ENCODE measurements at places on chromosomes 1 and 21.

DNA sequence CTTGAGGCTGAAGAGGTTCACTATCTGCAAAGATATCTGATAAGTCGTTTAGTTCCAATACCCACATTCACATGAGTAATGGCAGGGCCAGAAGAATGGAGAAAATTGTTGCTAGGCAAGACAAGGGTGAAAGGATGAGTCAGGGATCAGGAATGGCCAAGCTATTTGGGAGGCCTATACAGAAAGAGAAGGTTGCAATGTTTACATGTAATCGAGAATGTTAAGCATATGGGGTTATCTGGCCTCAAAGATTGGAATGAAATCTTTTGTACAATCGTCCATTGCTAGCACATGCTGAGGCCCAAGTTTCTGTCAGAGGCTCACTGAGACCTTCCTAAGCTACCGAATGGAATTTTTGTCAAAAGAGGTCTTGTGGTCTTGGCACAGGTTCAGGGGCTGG lies 299.9 kb upstream of the PLD5 start:
- DNase-seq = no peak

GRCh38 chr1:51962486-51963356 lies 27.8 kb downstream of the RAB3B start:
- DNase-seq = no peak

GRCh38 chr21:33734291-33734690 lies 92.0 kb downstream of the ITSN1 start:
- no peak for DNase-seq

GRCh38 chr1:208025031-208025430 lies 114.1 kb upstream of the CD34 start:
- DNase-seq = no peak

- DNase-seq = no peak
Measured at GRCh38 chr1:6053206-6053546, 7.5 kb downstream of the KCNAB2 start.

DNA sequence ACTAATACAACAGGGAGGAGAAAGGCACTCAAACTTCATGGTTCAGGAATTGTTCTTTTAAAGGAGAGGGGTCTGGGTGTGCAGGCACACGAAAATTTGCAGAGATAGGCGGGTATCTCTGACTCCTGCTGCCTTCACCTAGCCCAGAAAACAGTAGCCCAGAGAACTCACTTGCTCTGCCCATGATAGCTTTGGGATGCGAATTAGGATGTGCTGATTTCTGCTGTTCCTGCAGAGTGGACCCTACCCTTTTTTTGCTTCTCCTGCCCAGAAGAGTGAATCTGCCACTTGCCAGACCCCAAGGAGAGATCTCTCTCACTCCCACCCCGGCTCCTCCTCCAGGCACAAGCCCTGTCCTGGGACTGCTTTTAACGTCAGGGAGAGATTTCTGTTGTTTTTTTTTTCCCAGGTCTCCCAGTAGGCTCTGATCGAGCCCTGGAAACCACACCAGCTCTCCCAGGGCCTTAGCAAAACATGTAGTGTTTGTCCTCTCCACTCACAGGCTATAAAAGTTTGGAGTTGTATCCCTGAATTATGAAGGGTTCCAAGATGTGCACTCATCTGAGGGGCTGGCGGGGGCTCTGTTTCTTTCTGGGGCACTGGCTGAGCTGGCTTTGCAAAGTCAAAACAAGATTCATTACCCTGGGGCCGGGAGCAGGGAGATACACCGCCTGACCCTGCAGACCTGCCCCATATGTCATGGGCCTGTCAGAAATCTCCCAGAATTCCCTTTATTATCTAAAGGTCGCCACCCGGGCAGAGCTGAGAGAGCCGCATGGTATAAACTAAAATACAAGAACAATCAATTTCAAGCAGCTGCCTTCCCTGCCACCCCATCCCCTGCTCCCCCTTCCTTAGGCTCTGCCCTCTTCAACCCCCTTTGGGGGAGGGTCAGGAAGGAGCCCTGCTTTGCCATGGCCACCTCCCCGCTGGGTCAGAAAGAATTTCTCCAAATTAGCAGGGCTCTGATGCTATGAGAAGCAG lies 17.9 kb downstream of the PLXNA2 start:
- no peak for DNase-seq

DNA sequence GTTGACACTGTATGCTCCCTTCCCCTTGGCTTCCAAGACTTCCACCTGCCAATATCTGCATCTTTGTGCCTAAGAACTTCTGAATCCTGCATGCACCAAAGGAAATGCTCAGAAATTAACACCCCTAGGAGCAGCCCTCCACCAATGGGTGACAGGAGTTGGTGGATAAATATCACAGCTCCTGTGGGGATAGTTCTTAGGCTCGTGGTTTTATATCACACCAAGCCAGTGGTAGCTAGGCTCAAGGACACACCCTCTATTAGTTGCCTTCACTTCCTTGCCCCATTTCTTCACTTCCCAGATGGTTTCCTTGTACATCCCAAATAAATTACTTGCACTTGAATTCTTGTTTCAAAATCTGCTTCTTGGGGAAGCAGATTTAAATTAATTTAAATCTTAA lies 16.9 kb upstream of the CDC14A start:
- no peak for DNase-seq

GRCh38 chr1:182406012-182406411 lies 5.5 kb upstream of the TEDDM1 start:
- no peak for DNase-seq

- no peak for DNase-seq
Measured at GRCh38 chr1:214473387-214473786, 78.0 kb downstream of the PTPN14 start.

- no peak for DNase-seq
Measured at GRCh38 chr1:156281281-156281680, 1.3 kb downstream of the SMG5 start.

GRCh38 chr1:27520651-27521050 lies 30.7 kb upstream of the WASF2 start:
- DNase-seq = no peak

GRCh38 chr1:119679223-119679622 lies 31.2 kb upstream of the ZNF697 start:
- no peak for DNase-seq

DNA sequence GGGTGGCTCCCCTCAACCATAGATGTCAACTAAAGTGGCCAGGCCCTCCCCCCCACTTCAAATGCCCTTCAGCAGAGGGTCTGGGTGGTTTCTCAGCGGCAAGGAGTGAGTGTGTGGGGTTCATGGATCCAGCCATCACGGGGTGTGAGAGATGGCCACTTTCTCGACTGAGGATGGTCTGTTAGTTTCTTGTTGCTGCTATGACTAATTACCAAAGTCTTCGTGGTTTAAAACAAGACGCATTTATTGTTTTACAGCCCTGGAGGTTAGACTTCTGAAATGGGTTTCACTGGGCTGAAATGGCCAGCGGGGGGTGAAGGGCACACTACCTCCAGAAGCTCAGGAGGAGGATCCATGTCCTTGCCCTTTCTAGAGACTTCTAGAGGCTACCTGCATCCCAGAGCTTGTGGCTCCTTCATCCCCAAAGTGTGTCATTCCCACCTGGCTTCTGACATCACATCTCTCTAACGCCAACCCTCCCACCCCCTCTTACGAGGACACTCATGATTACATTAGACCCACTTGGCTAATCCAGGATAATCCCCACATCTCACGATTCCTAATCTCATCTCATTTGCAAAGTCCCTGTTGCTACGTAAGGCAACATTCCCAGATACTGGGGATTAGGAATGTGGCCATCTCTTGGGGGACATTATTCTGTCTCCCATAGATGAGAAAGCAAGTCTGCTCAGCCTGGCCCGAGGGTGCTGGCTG lies 53.0 kb downstream of the EPHB2 start:
- no peak for DNase-seq

GRCh38 chr1:203556047-203556851 lies 62.3 kb downstream of the OPTC start:
- DNase-seq = no peak

GRCh38 chr1:158716335-158716734 lies 4.2 kb downstream of the OR6K3 start:
- DNase-seq = no peak

DNA sequence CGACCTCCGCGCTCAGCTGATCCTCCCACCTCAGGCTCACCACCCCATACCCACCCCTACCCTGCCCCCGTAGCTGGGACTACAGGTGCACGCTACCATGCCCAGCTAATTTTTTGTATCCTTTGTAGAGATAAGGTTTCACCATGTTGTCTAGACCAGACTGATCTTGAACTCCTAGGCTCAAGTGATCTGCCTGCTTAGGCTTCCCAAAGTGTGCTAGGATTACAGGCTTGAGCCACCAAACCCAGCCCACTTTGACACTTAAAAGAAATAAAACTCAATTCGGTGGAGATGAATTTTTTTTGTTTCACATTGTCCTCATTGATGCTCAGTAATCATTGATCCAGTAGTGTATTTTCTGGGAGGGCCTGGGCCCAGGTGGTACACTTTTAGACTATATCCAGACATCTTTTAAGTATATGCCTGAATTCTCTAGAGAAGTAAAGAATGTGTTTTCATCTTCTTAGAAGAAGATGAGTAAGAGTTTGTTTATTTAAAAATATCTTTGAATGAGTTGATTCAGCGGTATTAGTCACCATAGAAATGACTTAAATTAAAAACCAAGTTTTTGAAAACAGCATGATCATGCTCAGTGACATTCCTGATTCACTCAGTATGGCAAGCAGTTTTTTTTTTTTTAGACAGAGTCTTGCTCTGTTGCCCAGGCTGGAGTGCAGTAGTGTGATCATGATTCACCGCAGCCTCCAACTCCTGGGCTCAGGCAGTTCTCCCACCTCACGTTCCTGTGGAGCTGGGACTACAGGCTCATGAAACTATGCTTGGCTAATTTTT lies 57.8 kb downstream of the EPB41 start:
- no peak for DNase-seq

DNA sequence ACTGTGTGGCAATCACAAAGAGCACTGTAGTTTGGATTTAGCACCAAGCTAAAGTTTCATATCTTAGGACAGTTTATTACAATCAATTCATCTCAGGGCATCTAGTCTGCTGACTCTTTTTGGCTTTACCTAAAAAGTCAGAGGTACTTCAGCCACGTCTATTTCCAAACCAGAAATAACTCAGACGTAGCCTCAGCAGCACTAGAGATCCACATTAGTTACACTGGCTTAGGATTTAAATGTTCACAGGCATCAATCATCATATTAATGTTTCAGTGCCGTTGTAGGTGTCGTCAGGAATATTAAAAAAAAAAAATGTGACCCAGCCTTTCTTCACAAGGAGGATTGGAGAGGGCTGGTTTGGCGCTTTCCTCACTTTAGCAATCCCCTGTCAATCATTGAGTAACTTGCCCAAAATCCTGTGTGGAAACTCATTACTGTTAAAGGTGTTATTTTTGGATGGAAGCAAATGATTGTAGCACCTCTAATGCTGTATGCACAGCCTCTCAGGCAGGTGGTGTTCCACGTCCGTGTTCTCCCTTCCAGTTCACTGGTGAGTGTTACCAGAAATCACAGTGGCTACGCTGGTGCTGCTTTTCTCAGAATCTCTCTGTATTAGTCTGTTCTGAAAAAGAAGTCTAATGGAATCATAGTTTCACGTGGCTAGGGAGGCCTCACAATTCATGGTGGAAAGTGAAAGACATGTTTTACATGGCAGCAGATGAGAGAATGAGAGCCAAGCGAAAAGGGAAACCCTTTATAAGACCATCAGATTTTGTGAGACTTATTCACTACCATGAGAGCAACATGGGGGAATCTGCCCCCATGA lies 45.4 kb downstream of the NEK7 start:
- no peak for DNase-seq

DNA sequence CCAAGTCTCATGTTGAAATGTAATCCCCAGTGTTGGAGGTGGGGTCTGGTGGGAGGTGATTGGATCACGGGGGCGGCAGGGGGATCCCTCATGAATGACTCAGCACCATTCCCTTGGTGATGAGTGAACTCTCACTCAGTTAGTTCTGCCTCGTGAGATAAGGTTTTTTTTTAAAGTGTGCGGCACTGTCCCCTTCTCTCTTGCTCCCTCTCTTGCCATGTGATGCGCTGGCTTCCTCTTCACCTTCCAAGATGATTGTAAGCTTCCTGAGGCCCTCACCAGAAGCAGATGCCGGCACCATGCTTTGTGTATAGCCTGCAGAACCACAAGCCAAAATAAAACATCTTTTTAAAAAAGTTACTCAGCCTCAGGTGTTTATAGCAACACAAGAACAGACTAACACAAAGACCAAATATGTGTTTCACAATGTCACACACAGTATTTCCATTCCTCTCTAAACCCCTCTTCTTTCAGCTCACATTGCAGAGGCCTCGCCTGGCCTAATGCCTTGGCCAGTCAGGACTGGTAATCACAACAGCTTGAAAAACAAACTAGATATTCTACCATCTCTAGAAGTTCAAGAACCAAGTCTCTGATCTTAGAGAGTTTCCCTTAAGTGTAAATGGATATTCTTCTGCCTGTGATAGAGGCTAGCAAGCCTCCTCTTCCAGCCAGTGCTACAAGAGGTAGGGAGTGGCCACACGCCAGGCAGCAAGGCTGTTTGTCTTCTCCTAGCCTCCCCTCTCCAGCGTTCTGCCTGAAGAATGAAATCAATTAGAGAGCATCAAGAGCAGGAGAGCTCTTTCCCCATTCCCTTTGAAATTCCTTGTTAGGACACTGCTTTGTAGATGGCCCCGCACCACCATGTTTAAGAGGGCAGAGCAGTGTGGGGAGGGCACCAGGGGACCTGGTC lies 19.6 kb upstream of the RAP1A start:
- DNase-seq = no peak

DNA sequence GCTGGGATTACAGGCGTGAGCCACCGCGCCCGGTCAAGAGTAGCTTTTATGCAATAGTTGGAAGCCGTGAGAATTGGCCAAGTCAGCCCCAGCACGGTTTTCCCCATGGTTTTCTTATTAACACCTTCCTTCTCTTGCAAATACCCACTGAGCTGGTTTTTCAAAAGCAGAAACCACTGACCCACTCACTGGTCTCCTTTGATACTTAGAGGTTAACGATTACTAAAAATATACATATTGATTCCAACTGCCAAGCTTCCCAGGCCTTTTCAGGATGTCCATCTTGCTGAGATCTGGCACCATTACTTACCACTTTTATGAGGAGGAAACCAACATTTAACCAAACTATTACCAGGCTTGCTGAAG lies 25.9 kb upstream of the TARDBP start:
- no peak for DNase-seq

GRCh38 chr1:71362691-71363090 lies 281.9 kb upstream of the ZRANB2 start:
- no peak for DNase-seq

GRCh38 chr1:116106646-116107045 lies 4.6 kb upstream of the MAB21L3 start:
- no peak for DNase-seq

All from cerebellar cortex (tissue), 1 donor.